NCI-H1694 treated with DMSO at 0.1 percent for 48 hours (cell line): ENCODE measurements at places on chromosomes 7 and 10.

DNA sequence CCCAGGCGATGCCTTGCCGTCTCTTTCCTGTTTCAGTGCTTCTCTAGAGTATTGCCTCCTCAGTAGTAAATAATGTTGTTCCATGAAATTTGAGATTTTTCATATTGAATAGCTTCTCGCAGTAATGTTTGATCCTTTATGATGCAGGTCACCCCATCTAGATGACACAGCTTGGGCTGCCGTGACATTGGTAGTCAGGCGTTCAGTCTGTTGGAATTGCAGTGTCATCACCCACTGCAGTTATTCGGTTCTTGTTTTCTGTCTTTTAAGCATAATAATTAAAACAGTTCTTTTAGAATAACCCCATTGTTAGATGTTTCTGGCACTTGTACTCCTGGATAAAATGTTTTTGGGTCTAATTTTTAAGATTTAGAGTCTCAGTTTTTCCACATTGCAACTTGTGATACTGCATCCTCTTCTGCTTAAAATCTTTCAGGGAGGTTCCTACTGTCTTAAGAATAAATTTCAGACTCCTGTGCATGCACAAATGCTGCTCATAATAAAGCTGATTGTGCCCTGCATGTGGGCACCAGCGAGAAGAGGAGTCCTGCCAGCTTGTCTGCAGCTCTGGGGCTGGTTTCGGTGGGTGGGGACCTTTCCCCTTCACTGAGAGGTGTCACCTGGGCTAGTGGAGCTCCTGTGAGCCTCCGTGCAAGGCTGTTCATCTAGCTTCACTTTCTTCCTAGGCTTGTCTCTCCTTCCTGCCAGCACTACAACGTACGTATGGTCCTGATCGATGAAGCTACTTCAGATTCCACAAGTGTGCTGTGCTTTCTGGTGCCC lies 44.8 kb downstream of the SDK1 start:
- no peak for DNase-seq

- no peak for DNase-seq
Observed at GRCh38 chr10:113235508-113235907, 285.5 kb downstream of the TCF7L2 start.

GRCh38 chr10:106898446-106898845 lies 266.1 kb downstream of the SORCS1 start:
- DNase-seq, result no peak

DNA sequence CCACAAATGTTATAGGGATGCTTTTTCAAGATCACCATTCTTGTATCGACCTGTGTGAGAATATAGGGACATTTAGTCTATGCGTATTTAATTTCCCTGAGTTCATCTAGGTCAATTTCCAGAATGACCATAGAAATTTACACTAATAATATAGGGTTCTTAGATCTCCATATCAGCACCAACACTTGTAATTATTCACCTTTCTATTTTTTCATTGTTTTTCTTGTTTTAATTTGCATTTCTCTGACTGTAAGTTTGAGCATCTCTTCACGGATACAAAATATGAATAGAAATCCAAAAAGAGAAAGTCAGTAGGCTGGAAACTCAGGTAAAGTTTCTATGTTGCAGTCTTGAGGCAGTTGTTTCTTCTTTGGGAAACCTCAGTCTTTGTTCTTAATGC lies 134.8 kb downstream of the CREB5 start:
- DNase-seq, result no peak

DNA sequence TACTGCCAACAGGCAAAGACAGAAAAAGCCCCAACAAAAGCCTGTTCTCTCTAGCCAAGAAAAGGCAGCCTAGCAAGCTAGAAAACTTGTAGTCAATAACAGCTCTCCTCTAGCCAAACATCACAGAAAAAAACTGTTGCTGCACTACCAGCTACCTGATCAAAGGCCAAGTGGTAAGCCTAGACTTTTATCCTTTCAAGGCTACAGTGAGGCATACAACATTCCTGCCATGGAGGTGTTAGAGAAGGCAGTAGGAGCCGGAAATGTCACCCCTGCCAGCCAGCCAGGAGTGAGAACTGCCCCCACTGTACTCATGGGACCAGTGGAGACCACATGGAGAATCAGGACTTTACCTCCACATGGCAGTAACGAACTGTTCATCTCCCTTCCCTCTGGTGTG lies 31.2 kb downstream of the CCDC126 start:
- DNase-seq, result no peak

DNA sequence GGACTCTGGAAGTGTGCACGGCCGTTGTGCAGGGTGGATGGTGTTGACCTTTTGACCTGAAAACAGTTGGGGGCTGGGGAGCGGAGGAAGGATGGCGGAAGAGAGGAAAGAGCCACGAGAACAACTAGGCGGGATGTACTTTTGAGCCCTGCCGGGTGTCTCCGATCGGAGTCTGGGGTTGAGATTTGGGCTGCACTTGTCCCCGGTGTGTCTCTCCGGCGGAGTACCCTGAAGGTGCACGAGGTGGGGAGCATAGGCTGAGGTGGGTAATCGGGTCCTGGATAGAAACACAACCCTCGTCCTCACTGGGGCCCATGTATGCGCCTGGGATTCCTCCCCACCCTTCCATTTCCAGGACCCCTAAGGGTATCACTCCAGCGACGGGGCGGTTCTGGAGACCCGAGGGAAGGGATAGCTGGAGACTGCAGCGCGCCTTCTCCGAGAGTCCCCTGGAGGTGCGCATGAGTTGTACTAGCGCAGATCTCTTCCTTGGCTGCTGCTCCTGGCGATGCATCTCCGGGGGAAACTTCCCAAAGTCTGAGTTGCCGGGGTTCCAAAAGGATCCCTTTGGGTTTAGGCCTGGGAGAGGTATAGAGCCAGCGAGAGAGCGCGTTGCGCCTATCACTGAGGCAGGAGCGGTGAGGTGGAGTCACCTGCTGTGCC lies 4.6 kb upstream of the HMX2 start:
- no peak for DNase-seq

DNA sequence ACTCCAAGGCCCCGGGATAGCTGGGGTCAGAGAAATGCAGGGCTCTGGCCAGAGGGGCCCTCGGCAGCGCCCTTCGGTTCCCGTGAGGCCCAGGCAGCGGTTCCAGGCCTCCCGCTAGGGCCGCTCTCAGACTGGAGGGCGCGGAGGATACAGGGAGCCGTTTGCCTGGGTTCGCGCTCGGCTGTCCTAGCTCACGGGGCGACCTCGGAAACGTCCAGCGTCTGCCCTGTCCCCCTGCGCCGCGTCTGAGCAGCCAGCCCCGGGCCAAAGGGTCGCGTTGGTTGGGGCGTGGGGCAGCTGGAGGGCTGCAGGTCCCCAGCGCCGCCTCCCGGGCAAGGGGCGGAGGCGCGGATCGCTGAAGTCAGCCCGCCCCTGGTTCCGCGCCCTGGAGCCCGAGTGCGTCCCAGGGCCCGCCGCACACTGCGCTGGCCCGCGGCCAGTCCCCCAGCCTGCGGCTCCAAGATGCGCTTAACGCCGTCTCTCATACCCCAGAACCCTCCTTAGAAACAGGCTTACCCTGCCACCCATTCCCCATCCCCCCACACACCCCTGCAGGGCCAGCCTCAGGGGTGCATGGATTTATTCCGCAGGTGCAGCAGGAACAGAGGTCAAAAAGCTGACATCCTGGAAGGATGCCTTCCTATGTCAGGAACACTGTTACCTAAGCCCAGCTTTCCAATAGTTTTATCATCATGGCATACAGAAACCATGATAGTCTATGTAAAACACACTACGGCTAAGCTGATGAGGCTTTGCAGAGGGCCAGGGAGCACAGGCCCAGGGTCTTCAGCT lies 22.1 kb upstream of the OPN4 start:
- no peak for DNase-seq

- no peak for DNase-seq
Observed at GRCh38 chr10:15571575-15571974, 148.1 kb downstream of the ITGA8 start.

GRCh38 chr10:26432938-26433337 lies 5.2 kb upstream of the APBB1IP start:
- DNase-seq, result no peak

DNA sequence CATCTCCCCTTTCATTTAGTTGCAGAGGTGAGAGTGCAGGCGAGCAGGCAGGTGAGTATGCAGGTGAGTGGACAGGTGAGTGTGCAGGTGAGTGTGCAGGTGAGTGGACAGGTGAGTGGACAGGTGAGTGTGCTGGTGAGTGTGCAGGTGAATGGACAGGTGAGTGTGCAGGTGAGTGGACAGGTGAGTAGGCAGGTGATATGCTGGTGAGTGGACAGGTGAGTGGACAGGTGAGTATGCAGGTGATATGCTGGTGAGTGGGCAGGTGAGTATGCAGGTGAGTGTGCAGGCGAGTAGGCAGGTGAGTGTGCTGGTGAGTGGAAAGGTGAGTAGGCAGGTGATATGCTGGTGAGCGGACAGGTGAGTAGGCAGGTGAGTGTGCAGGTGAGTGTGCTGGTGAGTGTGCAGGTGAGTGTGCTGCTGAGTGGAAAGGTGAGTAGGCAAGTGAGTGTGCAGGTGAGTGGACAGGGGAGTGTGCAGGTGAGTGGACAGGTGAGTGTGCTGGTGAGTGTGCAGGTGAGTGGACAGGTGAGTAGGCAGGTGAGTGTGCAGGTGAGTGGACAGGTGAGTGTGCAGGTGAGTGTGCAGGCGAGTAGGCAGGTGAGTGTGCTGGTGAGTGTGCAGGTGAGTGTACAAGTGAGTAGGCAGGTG lies 165.6 kb downstream of the ADARB2 start:
- DNase-seq, result no peak

DNA sequence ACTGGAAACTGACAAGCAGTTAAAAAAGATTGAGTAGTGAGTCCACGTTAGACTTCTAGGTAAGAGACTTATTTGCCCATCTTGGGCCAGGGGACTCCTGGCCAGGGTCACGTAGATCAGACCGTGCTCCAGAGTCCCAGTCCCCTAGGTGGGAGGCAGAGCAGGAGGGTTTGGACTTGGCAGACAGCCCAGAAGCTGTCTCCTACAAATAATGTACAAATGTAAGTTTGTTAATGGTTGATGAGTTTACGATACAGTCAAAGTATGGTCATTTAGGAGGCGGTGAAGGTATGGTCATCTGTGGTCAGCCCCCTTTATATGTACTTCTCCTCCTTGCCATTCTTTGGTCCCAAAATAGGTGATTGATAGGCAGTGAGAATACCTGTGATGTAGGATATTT lies 28.2 kb downstream of the INPP5F start:
- DNase-seq, result no peak

DNA sequence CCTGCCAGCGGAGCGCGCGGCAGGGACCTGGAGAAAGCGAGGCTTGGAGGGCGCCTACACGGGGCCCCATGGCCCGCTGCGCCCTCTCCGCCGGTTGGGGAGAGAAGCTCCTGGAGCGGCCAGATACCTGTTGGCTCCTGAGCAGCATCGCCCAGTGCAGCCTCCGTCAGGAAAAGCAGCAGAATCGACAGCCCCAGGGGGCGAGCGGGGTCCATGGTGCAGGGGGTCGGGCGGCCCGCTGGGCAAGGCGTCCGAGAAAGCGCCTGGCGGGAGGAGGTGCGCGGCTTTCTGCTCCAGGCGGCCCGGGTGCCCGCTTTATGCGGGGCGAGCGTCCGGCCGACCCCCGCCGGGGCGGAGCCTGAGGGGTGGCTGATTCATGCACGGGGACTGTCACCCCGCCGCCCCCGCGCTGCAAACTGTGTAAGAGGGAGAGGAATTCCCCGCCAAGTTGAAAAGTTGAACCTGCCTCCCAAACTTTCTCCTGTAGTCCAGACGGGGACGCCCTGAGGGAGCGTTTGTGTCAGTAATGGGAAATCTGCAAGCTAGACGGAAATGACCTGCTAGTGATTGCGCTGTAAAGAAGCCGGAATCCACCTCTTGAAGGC lies at the start of gene TFPI2:
TSS of gene TFPI2 (minus strand) at position 290 of the 605 bp plus-strand sequence. CDS start at position 215, 75 bp downstream.
- DNase-seq, result no peak

DNA sequence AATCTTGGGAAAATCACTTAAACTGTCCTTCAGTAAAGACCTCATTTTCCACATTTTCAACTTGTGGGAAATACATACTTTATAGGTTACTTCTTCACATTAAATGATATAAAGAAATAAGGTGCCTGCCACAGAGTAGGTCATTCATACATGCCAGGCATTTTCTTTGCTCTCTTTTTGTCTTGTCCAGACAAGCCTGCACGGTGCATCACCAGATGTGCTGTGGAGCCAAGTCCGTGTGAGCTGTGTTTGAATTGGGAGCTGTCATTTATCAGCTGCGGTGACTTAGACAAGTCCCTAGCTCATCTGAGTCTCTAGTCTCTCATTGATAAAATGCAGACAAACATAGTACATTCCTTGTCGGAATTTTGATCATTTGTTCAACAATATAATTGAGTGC lies 432.9 kb downstream of the SORCS3 start:
- no peak for DNase-seq

- no peak for DNase-seq
Observed at GRCh38 chr7:65325793-65326432, 47.7 kb upstream of the ZNF92 start.

DNA sequence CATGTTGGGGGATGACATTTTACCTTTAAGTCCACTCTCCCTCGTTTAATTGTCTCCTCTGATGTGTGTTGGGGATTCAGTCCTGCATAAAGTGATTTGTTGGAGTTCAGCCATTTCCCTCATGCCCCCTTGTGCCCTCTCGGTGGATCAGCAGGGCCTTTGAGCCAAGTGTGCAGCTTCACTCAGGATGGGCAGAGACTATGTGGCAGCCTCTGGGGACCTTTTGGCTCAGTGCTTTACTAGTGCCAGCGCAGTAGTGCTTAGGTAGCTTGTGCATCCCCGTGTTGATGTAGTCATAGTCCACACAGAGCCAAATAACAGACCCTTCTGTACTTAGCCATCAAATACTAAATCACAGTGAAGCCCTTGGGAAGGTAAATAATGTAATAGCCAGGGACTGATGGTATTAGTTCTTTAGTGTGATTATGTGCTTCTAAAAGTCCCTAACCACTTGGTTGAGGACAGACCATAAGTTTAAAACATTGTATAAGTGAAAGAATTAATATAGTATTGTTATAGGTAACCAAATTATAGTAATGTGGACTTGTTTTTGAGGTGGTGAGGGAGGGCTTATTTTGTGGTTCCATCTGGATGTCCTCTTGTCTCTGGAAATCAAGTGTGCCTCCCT lies 11.4 kb downstream of the BUB3 start:
- DNase-seq, result no peak

- DNase-seq, result no peak
Observed at GRCh38 chr7:155713384-155713783, 68.9 kb downstream of the RBM33 start.

DNA sequence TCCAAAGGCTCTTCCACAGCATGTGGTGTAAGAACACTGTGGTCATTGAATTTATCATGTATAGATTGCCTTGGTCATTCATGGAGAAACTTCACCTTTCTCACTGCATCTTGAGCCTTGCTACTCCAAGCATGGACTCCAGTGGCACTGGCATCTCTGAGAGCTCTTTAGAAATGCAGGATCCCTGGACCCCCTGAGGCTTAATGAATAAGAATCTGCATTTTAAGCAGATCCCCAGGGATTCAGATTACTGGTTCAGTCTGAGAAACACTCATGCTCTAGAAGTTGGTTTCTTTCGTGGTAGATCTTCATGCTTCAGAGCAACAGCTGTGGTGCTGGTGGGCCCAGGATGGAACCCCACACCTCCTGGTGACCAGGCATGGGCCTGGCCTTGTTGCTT lies 63.2 kb downstream of the CFAP58 start:
- no peak for DNase-seq

DNA sequence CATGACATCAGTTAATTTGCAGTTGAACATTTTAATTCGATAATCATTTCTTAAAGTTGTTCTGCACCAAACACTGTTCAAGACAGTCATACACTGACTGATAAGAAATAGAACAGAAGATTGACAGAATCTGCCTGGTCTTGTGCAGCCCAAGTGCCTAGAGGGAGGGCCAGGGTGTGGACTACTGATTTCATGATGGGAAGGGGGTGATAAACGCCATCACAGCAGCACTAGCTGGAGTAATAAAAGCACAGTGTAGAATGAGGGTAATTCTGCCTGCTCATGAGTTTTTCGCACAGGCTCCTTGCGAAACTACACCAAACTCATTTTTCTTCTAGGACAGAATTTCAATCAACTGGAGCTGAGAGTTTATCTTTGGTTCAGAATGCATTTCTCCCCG lies 270.1 kb downstream of the ARL4A start:
- no peak for DNase-seq
